ENCODE measurements at places on chromosomes 1 and 21.

GRCh38 chr1:64975127-64975526 is 8.8 kb upstream of the JAK1 start:
- H3K27ac ChIP-seq, result no peak overlapping the region
- H3K4me3 ChIP-seq, result no peak overlapping the region
- no peaks in the 10 kb centered on the region for H3K36me3 ChIP-seq
- H3K4me1 ChIP-seq, result no peaks in the 10 kb centered on the region
- H3K27me3 ChIP-seq, result no peaks in the 10 kb centered on the region

DNA sequence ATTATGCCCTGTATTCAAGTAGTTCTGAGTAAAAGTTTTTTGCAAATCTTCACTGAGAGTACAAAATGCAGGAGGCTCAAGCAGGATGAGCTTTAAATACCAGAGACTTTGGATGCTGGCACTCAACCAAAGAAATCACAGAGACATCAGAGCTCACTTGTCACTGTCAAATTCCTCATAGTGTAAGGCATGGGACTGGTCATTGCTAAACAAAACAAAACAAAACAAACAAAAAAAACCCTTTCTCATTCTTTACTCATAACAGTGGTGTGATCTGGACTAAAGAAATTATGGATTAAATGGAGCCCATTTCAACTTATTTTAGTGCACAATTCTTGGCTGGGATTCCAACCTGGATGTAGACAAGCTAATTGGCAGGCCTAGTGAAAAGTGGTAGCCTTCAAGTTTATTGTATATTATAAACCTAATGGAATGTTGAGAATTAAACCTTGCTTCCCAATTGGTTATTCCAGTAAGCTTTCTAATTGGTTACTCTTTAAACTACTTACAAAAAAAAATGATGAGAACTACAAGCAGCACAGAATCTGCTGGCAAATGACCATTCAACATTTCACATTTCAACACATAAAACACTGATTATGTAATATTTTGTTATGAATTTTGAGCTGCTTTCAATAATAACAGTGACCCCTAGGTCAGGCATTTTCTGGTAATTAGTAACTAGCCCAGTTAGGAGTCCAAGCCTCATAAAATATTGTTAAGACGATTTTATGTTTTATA is 30.6 kb upstream of the NEK7 start:
- H3K4me3 ChIP-seq, result no peak overlapping the region
- H3K27ac ChIP-seq, result no peak overlapping the region

GRCh38 chr1:19080721-19081120 is 124.2 kb upstream of the IFFO2 start:
- no peak overlapping the region for H3K4me3 ChIP-seq
- DNase-seq, result no peak
- peaks cover 7% of the 10 kb centered on the region for H3K4me1 ChIP-seq
- no peak overlapping the region for H3K27ac ChIP-seq

DNA sequence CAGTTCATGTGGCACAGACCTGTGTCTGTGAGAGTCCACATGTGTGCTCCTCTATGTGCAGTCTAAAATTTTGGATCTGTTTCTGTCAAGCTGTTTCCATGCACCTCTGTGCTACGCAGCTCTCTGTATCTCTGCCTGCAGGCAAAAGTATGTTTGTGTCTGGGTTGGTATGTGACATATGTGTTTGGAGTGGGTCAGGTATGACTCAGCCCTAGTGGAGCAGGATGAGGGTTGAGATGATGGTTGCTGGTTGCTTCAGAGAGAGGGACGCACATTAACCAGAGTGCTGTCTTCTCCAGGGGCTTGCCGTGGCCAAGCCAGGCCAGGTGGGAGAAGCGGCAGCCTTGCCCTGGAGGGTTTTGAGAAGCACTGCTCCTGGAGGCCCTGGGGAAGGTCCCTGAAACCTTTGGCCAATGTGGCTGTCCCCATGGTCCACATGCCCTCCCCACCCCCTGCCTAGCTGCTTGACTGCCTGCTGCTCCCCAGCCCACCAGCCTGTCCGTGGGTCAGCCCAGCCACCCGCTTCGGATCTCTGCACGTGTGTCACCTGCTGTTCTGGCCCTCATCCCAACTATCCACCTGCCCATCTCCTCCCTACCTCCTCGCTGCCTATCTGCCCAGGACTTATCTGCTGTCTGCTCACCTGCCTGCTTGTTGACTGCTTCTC is 4.1 kb upstream of the EVA1B start:
- no peak overlapping the region for H3K27ac ChIP-seq
- DNase-seq, result no peak
- peaks cover 26% of the 10 kb centered on the region for H3K27me3 ChIP-seq
- H3K36me3 ChIP-seq, result no peaks in the 10 kb centered on the region
- H3K4me3 ChIP-seq, result no peak overlapping the region
- H3K4me1 ChIP-seq, result peaks cover 7% of the 10 kb centered on the region

GRCh38 chr1:159790237-159790917 is 9.6 kb downstream of the DUSP23 start:
- peaks cover 15% of the 10 kb centered on the region for H3K27me3 ChIP-seq
- H3K4me1 ChIP-seq, result no peaks in the 10 kb centered on the region
- no peak overlapping the region for H3K27ac ChIP-seq
- H3K36me3 ChIP-seq, result no peaks in the 10 kb centered on the region
- DNase-seq, result no peak

Measured in T-cell (primary cell).